HT1080 (cell line): ENCODE measurements at places on chromosomes 3 and 15. TPM values are rescaled to one million over a fixed set of nuclear protein-coding genes. Genes with fewer than 3 reads are reported as not detected.

GRCh38 chr3:170689893-170690660 is 104.2 kb upstream of the SLC7A14 start:
- peak; percentile 59 for DNase-seq

GRCh38 chr3:29936766-29937165 is 655.9 kb downstream of the RBMS3 start:
- DNase-seq: no peak

DNA sequence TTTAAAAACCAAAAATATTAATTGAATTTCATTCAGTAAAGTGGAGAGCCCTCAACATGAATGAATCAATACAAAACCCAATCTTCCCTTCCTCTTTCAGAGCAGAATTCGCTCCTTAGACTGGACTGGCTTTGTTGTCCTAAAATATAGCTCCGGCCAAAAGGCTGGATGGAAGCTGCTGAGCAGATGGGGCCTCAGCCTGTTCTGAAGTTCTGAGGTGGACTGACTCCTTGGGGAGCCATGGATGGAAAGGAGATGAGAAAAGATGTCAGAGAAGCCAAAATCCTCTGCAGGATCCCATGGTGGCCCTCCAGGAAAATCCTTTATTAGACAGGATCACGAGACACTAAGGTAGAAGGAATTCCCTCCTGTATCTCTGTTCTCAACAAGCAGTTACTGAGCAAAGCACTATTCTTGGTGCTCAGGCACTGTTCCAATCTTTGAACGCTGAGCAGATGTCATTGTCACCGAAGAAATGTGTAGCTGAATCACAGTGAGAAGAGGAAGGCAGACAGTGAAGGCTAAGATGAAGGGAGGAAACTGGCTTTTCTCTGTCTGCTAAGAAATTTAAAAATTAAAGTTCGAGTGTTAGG is 122.0 kb downstream of the SEMA6D start:
- no peak for DNase-seq

- no peak for DNase-seq
These were observed 249.2 kb downstream of the IGSF11 start for GRCh38 chr3:118785415-118785814.

DNA sequence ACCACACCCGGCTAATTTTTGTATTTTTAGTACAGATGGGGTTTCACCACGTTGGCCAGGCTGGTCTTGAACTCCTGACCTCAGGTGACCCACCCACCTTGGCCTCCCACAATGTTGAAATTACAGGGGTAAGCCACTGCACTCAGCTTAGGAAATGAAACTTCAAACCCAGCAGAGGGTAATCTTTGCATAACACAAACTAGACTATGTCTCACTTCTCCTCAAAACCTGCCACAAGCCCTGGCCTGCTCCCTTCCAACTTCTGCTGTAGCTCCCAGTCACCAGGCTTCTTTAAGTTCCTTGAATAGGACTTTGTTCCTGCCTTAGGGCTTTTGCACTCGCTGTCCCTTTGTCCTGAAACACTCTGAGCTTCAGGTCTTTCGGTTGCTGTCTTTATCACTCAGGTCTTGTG is 39.2 kb upstream of the SEMA4B start:
- DNase-seq: no peak

PIF1 gene
- total RNA-seq: 15.3 and 15.6 TPM in 2 replicates

TEX55 gene
- not detected in 2 replicates for total RNA-seq

DNA sequence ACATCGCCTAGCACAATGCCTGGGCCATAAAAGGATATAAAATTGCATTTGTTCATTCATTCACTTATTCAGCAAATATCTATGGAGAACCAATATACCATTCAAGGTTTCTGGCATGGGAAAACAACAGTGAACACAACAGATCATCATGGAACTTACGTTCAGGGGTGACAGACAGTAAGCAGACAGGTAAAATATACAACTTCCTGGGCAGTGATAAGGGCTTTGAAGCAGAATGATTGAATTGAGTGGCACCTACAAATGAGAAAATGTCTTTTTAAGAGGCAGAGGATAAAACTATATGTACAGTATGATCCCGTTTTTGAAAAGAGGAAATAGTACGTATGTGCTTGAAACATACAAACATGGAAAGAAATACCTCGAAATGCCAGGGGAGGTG is 39.2 kb downstream of the CMTM7 start:
- no peak for DNase-seq

CPNE4 gene
- total RNA-seq: not detected in 2 replicates

DNA sequence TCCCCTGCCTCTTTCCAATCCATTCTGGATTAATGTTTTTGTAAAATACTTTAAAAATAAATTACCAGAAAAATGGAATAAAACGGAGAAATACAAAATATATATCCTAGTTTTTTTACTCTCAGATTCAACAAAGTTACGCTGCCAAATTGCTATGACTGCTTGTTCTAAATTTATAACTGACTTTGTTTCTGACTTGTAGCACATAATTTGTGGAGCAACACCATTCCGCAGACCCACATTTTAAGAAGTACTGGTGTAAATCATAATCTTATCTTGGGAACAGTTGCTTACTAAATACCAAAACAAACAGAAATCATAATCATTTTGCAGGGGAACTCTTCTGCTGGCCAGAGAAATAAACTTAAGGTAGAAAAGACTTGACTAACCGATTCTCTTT is 339.4 kb upstream of the CBLB start:
- DNase-seq: no peak

TF gene
- under 0.01 and 0.90 TPM in 2 replicates for total RNA-seq

DPPA4 gene
- total RNA-seq: not detected in 2 replicates

DNA sequence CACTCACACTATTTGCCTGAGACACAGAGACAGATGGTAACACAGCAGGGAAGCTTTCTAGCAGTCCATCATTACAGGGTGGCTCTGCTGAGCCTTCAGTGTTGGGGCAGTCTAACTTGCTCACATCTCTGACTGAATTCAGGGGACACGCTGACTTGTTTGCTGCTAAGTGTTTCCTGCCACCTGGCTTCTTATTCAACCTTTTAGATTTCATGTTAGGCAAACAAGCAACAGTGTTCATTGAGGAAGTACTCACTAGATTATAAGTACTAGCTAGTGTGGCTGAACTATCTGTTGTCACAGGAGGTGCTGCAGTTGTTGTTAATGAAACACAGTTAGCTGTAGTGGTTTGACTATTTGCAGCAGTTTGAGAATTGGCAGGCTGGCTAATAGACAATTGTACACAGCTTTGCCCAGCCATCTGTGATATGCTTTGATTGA is 37.3 kb downstream of the USF3 start:
- no peak for DNase-seq

DNA sequence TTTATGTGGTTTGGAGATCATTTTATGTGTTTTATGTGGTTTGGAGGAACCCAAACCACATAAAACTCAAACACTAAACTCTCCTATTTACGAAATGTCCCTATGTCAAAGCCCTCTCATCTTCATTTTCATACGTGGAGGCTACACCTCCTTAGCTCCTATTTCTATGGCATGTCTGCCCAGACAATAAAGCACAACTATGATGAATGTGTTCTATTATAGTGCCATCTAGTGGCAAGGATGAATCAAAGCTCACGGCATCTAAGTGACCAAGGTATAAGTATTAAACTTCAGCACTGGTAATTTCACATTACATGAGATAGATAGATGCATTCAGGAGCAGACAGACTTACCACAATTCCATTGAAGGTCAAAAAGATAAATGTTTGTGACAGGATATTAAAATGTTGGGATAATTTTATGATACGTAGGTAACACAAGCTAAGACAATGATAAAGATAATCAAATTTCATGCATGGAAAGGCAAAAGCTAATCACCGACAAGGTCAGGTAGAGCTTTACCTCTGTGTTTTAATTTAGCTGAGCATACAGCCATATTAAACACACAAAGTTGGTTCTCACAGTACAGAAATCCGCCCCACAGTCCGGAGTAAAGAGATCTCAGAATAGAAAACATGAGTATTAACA is 130.6 kb upstream of the FHIT start:
- DNase-seq: peak; percentile 35

DNA sequence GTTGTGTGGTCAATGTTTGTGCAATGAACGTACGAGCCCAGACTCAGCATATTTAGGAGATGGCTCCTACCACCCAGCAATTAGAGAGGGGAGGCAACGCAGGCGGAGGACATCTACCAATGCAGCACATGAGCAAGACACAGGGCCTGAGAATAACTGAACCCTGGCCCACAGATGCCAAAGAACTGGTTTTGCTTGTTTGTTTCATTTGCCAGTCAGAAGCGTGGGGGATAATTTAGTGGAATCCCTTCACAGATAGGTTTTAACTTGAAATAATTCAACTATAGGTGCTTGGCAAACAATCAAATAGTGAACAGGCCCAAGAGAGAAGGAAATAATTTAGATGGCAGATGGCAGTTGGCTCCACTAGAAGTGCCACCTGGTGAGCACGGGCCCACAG is 54.8 kb downstream of the LIPC start:
- DNase-seq: no peak

- no peak for DNase-seq
These were observed 16.1 kb upstream of the PLA2G4E start for GRCh38 chr15:42036966-42037365.

GXYLT2 gene
- total RNA-seq: 8.0 and 11.3 TPM in 2 replicates

MYH15 gene
- 7.3 and 8.2 TPM in 2 replicates for total RNA-seq

GRCh38 chr15:83498801-83499200 is 51.7 kb downstream of the SH3GL3 start:
- DNase-seq: no peak

DNA sequence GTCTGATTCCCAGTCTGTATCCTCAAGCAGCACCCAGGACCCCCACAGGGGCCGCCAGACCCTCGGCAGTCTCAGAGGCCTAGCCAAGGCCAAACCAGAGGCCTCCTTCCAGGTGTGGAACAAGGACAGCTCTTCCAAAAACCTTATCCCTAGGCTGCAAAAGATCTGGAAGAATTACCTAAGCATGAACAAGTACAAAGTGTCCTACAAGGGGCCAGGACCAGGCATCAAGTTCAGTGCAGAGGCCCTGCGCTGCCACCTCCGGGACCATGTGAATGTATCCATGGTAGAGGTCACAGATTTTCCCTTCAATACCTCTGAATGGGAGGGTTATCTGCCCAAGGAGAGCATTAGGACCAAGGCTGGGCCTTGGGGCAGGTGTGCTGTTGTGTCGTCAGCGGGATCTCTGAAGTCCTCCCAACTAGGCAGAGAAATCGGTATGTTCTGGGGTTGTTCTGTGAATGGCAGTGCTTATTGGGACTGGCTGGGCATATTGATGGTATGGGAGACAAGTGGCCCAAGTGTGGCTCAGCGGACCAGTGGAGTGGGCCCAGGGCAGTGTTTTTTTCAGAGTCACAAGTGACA is 96.3 kb downstream of the RPL39L start:
- DNase-seq: no peak

TMEM40 gene
- total RNA-seq: not detected in 2 replicates

- DNase-seq: peak; percentile 36
These were observed 384.0 kb upstream of the TPM1 start for GRCh38 chr15:62658498-62658897.

DNA sequence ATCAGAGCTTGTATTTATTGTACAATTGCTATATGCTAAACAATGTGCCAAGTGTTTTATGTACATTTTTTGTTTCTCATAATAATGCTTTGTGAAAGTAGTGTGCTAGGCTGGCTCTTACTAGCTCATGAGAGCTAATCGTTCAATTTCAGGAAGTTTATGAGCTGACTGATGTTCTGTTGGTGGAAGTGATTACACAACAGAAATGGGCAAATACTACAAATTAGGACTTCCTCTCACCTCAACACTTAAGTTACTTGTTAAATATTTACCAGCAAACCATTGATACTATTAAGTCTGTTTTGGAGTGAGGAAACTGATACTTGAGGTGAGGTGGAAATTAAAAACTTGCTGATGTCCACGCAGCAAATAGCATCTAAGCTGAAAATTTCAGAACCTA is 32.3 kb downstream of the SLC9C1 start:
- no peak for DNase-seq

DNA sequence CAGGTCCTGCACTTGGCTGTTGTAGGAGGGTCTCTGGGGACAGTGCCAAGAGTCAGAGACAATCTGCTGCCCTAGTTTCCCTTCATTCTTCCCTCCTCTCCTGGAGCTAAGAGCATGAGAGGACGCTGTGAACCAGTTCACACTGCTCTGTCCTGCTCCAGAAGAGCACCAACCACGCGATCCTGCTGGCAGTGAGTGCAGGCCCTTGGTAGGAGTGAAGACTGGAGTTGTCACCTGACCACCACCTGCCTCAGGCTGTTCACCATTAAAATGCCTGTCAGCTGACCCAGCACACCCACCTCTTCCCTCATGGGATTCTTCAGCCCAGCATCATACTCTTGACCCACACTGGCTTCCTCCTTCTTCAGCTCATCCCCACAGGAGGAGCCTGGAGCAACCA is 2.9 kb downstream of the TM6SF1 start:
- no peak for DNase-seq

DNA sequence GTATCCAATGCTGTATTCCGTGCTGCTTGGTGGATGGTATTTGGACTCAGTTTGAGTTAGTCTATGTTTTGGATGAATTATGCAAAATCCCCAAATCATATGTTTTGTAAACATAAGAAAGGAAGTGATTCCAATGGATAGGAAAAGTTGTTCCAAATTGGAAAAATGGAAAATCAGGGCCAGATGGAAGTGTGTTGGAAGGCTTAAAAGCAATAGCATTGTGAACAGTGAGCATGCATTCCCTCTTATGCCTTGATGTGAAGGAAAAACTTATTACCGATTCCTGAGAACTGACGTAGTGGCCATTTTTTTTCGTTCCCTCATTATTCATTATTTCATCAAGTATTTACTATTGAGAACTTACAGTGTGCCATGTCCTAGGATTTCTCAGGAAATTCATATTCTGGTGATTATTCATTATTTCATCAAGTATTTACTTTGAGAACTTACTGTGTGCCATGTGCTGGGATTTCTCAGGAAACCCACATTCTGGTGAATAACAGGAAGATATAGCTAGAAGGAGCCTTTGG is 144.1 kb upstream of the TPRG1 start:
- no peak for DNase-seq

DNA sequence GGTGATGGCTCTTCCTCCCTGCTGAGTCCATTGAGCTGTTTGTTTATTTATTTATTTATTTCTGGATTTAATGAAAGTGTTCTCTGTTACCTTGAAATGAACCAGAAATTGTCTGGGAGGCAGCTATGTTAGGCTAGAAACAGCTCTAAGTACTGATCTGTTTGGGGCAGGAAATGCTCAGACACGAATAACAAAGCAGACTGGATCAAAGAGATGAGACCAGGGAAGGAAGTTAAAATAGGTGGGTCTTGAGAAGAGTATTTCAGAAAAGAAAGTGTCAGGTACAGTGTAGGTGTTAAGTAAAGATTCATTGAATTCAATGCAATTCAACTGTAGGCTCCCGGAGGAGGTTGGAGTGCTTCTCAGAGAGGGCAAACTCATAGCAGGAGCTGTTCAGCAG is 173.3 kb downstream of the IL20RB start:
- no peak for DNase-seq

GRCh38 chr3:74711913-74712512 is 97.6 kb upstream of the CNTN3 start:
- no peak for DNase-seq

GRCh38 chr3:174431717-174432116 is 427.4 kb upstream of the NAALADL2 start:
- peak; percentile 55 for DNase-seq

GRCh38 chr3:124951511-124952281 is 17.1 kb upstream of the MUC13 start:
- peak; percentile 52 for DNase-seq
